ENCODE measurements at places on chromosomes 6 and 20.

GRCh38 chr6:121896363-121896762 is 460.9 kb downstream of the GJA1 start:
- no peak for DNase-seq

DNA sequence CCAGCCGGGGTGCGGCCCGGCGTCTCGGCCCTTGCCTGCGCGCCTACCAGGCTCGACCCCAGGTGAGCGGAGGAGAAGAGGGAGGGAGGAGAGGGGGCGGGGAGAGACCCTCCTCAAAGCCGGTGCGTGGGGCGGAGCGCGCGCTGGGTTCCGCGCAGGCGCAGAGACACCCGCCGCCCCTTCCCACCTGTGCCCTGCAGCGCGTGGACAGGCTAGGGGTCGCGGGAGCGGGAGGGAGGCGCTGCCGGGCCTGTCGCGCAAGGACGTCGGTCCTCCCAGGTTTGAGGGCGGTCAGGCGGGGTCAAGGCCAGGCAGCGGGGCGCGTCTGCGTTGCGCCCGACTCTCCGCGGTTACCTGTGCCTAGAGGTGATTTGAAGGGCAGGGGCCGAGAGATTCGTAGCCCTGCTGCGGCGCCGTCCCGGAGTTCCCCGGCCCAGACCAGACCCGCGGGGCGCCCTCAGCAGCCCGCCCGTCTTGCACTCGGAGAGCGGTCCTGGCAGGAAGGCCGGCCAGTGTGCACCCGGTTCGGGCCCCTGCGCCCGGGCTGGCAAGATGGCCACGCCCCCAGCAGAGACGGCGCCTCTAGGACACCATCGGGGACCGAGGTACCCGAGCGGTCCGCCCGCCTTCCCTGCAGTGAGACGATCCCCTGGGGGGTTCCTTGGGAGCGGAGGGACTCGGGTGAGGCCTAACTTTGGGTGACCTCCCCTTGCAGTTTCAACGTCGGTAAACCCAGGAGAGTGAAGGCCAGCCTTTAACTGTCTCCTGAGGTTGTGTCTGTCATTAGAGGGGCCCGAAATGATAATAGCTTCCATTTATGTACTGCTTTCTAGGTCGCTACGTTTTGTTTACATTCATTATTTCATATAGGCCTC is 546 bp downstream of the C6orf136 start:
- DNase-seq, result peak; percentile 76

GRCh38 chr6:168032005-168032760 is 34.7 kb downstream of the KIF25 start:
- DNase-seq, result no peak

DNA sequence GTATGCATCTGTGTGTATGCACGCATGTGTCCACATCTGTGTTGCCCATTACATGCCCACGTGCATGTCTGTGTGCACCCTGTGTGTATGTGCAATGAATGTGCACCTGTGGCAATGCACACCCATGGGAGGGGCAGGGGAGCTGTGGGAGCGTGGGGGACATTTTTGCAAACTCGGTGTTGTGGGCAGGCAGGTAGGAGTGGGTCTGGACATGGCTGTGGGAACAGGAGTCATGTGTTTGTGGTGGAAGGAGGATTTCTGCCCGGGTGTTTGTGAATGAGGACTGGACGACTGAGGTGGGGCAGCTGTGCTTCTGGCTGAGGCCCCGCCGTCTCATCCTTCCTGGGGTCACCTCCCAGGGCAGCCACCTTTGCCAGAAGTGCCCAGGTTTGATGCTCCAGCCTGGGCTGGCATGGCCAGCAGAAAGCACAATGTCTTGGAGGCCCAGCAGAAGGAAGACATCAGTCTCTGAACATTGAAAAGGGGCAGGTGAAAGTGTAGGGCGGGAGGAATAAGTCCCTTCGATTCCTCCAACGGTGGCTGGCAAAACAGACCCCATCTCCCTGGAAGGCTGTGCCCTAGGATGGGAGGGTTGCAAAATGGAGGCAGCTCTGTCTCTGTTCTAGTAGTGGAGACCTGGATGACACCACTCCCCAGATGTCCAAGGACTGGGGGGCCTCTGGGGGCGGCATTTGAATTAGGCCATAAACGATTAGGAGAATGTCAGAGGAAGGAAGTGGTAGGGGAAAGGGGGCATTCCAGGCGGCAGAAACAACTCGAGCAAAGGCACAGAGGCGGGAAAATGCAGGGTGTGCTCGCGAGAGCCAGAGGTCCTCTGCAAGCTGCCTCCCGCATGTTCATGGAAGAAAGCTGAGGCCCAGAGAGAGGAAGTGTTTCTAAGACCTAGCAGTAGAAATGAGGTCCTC is 19.1 kb upstream of the ARMC12 start:
- DNase-seq, result no peak

- no peak for DNase-seq
Measured at GRCh38 chr20:36562724-36563123, 10.7 kb upstream of the TGIF2 start.

DNA sequence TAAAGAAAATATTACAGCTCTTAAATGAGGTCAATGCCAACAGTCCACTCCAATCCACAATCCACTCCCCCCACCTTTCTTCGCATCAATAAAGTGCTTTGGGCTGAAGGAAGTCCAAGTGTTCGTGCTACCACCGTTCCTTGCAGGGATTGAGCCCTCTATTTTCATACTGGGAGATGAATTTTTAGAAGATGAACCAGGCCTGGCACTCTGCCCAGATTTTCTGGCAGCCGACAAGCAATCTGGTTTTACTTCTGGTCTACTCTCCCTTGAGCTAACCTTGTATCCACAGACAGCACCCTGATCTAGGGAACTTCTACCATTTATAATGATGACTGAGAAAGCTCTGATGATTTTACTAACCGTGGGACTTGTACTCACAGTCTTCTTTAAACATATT is 72.3 kb downstream of the BTBD9 start:
- DNase-seq, result no peak

DNA sequence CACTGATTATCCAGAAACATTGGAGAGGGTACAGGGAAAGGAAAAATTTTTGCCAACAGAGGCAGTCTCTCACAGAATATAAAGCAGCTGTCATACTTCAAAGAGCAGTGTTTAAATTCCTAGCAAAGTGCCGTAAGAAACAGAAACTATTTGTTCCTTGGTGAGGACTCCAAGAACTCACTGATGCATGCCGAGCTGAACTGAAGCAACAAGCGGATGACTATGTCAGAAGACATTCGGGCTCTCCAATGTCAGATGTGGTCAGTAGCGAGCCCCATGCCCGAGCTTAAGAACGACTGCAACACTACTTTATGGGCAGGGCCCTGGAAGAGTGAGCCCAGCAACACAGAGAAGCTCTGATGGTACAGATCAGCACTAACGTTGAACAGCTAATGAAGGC is 54.7 kb downstream of the OR2B6 start:
- no peak for DNase-seq

DNA sequence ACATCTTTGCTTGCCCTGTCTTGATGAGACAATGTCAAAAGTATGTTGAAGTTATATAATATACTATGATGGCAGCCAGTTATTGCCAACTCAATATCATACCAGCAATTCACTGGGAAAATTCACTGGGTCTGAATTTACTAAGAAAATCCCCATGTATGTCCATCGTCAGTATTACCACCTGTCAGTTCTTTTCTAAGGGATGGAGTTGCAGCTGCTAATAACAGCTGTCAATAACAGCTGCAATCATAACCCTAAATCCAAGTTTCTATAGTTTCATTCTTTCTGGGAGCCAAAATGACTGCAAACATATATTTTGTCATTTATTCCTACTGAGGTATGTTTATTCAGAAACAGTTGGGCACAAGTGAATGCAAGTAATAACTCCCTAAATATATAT is 132.6 kb upstream of the RIN2 start:
- DNase-seq, result no peak

GRCh38 chr20:38893565-38894090 is 32.6 kb upstream of the FAM83D start:
- DNase-seq, result peak; percentile 81

DNA sequence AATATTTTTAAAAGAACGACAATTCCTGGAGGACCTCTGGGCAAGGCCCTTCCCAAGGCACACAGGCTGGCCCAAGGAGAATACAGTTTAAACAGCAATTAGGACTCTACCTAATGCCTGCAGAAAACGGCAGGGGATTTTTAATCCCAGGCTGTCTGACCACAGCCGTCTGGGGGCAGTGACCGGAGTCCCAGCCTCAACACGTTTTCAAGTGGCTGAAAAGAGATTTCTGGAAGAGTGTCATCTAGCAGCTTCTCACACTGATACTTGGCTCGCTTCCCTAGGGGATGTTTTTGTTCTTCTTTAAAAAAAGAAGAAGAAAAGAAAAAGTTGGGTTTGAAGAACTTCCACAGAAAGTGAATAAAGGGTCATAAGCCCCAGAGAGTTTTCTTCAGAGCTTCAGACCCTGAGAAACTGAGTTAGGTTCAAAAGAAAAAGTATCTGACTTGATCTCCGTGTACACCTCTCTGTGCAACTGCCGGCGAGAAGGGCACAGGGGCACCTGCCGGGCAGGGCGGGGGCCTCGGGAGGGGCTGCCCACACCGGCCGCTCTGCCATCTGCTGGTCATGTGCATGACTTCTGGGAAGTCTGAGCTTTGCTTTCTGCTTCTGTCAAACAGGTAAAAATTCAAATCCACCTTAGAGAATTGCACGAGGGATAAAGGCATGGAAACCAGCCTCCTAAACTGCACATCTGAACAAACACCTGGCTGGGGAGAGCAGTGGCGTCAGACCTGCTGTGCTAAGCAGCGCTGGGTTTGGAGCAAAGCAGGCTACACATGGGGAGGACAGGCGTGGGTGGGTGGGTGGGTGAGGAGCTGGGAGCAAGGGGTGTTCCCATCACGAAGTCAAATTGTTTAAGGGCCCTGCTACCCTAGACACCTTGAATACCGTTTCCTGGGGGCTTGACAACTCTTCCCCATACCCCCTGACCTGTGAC is 33.0 kb downstream of the RRBP1 start:
- DNase-seq, result peak; percentile 16

DNA sequence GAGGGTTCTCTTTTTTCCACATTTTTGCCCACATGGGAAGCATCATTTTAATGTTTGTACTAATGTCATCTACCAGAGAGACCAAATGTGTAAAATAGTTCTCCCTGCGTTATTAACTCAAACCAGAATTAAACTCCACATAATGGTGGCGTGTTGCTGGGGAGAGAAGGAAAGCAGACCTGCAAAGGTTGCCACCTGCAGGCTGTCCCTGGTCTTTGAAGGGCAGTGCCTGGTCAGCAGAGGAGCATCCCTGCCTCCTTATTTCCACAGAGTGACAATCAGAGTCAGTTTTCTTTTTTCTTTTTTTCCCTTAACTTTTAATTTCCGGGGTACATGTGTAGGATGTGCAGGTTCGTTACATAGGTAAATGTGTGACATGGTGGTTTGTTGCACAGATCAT is 214.5 kb downstream of the TBX18 start:
- DNase-seq, result no peak

- no peak for DNase-seq
Measured at GRCh38 chr6:142395768-142396231, 94.0 kb downstream of the ADGRG6 start.

- no peak for DNase-seq
Measured at GRCh38 chr6:80433010-80433672, 326.7 kb downstream of the BCKDHB start.

GRCh38 chr6:167839343-167839742 is 12.6 kb downstream of the AFDN start:
- no peak for DNase-seq

- no peak for DNase-seq
Measured at GRCh38 chr20:19840111-19840710, 82.2 kb downstream of the RIN2 start.

- DNase-seq, result no peak
Measured at GRCh38 chr6:169624785-169625184, 77.0 kb downstream of the WDR27 start.

DNA sequence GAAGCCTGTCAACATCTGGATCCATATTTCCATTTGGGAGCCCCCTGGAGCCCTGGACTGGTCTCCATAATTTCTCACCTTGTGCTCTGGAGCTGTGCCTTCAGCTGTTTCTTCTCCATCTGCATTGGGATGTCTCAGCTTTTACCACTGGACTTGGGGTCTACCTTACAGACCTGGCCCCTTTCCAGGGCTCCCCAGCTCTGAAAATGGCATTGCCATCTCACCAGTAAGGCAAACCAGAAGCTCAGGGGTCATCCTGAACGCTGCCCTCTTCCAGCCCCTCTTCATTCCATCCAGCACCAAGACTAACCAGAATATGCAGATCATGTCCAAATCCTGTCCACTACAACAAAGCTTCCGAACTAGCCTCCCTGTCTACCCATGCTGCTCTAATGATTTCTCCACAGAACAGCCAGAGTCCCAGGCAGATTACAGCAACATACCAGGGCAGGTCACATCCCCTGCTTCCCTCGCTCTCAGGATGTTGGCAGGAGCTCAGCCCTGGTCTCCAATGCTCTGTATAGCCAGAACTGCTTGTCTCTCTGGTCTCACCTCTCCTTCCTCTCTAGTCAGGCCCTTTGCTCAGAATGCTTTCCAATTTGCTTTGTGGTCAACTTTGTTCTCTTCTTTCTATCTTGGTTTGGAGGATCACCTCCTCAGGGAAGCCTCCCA is 17.7 kb upstream of the NNAT start:
- DNase-seq, result no peak

- DNase-seq, result no peak
Measured at GRCh38 chr20:46622165-46622564, 29.1 kb downstream of the SLC13A3 start.

GRCh38 chr6:149843051-149843633 is 21.0 kb downstream of the LRP11 start:
- DNase-seq, result no peak

DNA sequence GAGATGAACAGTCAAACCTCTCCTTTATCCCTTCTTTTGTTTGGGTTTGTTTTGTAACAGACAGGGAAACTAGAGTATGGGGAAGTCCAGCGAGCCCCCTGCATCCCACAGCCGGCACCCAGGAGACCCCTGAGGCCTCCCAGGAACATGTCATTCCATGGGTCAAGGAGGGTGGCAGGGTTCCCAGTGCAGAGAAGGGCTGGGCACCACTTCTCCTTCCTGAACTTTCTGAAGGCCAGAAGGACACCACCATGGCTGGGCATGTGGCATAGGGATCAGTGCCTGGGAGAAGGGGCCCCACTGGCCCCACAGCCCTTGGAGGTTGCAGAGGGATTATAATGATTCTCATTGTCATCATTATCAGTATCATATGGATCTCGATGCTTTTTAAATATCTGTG is 13.9 kb upstream of the CST7 start:
- no peak for DNase-seq

- no peak for DNase-seq
Measured at GRCh38 chr6:16582446-16583143, 178.7 kb downstream of the ATXN1 start.

- no peak for DNase-seq
Measured at GRCh38 chr6:67231092-67231491, 1404.0 kb upstream of the ADGRB3 start.

- no peak for DNase-seq
Measured at GRCh38 chr6:39804466-39805065, 12.4 kb downstream of the DAAM2 start.

DNA sequence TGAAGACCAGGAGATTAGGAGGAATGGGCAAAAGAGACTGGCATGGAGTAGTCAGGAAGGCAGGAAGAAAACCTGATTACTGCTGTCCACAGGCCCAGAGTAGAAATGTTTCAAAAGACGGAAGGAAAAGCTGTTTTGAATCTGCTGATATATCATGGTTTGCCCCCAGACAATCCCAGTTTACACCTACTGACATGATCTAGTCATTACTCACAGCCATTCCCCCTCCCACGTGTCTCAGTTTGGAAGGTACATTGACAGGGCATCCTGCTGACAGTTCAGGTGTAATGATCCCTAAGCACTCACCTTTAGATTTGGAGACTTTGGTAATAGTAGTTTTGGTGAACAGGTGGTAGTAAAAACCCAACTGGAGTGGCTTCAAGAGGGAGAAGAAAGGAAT is 9.8 kb upstream of the TXNDC5 start:
- no peak for DNase-seq

All from stimulated activated CD4-positive, alpha-beta T cell treated with anti-CD3 and anti-CD28 coated beads, Interleukin-4, amount 100 ng/mL, for 4 hours (primary cell).